ENCODE measurements at places on chromosomes 6 and 20.

DNA sequence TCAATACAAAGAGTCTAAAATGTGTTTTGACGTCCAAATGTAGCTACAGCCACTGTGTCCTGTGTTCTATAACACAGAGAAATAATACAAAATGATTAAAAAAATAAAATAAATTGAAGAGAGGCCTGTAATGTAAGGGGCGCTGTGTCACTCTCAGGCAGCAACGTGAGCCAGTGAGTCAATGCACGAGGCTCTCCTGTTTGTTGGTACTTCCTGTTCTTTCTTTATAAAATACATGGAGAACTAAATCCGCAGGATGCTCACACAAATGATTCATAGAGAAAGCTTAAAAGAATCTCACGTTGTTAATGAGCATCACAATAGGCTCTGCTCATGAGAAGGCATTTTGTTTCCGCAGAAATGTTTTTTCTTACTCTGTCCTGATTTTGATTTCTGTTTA lies 635.0 kb upstream of the AGPAT4 start:
- DNase-seq: no peak

GRCh38 chr20:38168791-38169589 lies 3.9 kb upstream of the TGM2 start:
- DNase-seq: no peak

DNA sequence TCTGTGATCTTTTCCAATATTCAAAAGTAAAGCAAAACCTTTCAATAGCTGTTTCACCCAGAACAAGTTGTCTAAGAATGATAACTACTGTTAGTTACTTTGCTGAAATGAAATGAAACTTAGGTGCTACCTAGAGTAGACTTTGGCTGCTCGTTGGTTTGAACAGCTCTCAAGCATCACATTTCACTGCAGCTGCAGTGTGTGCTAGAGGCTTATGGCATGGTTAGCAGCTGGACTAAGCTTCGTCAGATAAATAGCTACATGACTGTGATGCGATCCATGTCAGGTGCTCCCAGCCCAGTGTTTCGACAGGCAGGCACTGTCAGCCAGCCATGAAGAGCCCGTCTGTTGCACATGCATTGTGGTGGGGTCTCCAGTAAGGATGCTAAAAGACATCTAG lies 201.1 kb downstream of the TFAP2B start:
- no peak for DNase-seq

DNA sequence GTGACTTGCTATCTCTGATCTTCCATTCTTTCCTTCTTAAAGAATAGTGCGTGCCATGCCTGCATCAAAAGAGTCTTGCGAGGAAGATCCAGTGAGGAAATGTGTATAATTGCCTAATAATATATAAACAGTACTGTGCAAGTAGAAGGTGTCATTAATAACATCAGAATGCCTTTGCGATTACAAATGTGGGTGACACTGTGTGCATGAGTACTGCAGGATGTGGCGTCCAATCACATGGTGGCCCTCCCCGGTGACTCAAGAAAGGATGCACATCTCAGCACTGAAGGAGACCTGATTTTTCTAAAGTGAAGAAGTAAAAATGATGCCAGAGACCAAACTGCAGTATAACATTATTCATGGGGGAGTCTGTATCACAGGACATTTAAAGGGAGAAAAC lies 107.5 kb upstream of the EDN1 start:
- no peak for DNase-seq

- DNase-seq: no peak
These were observed 534.2 kb upstream of the GJE1 start for GRCh38 chr6:141598487-141598886.

GRCh38 chr6:10883312-10884244 lies 1.7 kb upstream of the GCM2 start:
- DNase-seq: no peak

DNA sequence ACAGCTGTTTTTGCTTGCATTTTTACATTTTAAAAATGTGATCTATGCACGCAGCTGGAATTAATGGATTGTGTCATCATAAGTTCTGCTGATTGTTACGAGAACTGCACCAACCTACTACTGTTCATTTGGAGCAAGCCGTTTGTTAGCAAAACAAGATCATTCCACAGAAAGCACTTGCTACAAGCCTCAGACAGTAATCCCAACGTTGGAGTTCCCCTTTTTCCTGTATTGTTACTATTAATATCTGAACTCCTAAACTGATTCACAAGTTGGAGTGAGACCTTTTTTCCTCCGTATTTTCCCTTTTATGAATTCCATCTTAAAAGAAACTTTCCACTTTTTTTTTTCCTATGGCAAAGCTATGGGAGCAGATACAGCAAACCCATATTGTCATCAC lies 3.5 kb downstream of the TENT5A start:
- no peak for DNase-seq

DNA sequence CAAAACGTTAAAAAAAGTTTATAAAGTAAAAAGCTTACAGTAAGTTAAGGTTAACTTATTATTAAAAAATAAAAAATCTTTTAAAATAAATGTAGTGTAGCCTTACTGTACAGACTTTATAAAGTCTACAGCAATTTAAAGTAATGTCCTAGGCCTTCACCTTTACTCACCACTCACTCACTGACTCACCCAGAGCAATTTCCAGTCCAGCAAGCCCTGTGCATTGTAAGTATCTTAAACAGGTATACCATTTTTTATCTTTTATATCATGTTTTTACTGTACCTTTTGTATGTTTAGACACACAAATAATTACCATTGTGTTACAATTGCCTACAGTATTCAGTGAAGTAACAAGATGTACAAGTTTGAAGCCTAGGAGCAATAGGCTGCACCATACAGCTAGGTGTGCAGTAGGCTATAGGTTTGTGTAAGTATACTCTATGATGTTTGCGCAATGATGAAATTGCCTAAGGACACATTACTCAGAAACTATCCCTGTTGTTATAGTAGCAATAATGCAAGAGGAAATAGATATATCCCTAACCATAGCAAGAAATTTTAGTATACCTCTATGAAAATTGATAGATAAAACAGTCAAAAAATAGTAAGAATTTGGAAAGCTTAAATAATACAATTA lies 39.5 kb downstream of the FBXO5 start:
- no peak for DNase-seq

- DNase-seq: peak; percentile 71
These were observed 14.2 kb upstream of the BNIP5 start for GRCh38 chr6:36350681-36351571.

GRCh38 chr6:6696867-6697531 lies 108.5 kb downstream of the LY86 start:
- DNase-seq: peak; percentile 81

DNA sequence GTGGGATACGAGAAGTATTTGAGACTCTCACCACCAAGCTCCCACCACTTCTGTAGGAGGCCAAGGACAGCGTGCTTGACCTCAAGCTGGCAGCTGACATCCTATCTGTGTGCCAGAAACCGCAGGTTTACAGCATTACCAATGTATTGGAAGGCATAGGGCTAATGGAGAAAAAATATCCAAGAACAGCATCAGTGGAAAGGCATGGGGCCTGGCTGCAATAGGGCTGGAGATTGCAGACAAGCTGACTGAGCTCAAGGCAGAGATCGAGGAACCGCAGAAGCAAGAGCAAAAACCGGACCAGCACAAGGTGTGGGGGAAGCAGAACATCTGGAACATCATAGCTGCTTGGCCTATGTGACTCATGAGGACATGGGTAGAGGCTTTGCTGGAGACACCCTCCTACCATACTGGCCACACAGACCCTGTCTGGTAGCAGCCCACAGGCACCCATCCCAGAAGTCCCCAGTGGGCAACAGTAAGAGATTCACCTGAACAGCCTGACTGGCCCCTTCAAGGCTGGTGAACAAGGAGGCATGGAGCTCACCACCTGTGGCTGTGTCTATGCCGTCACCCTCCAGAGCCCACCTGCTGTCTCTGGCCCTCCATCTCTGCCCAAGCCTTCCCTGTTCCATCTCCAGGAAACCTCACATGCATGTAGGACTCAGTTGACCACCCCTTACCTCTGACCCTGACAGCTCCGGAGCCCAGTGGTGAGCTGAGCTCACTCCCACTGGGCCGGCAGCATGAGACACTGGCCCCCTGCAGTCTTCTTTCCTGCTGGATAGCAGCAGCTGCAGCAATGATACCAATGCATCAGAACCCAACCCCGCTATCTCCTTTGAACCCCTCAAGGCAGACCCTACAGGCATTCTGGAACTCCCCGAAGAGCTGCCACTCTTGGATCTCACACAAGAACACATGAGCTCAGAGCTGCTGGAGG lies 171.1 kb downstream of the KIF6 start:
- no peak for DNase-seq

GRCh38 chr6:100370265-100370664 lies 94.5 kb downstream of the SIM1 start:
- DNase-seq: no peak

DNA sequence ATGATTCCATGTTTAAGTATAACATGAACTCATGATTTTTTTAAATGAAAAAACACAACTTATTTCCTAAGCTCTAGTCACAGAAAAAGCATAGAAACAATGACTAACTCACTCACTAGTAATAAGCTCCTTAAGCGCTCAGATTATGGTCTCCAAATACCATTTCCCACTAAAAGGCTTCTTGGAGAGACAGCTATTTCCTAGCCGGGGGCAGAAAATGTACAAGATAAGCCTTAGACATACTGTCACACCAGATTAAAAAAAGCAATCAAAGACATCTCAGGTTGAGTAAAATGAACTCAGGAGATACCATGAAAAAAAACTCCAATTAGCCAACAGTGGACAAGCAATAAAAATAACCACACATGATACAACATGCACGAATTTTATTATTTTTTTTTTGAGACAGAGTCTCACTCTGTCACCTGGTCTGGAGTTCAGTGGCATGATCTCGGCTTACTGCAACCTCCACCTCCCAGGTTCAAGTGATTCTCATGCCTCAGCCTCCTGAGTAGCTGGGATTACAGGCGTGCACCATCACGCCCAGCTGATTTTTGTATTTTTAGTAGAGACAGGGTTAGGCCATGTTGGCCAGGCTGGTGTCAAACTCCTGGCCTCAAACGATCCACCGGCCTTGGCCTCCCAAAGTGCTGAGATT lies 14.9 kb downstream of the SRPK1 start:
- DNase-seq: no peak

GRCh38 chr6:128098000-128098581 lies 197.2 kb upstream of the THEMIS start:
- DNase-seq: no peak

- DNase-seq: no peak
These were observed 83.6 kb upstream of the RBM24 start for GRCh38 chr6:17197607-17198006.

- no peak for DNase-seq
These were observed 91.7 kb downstream of the YTHDF1 start for GRCh38 chr20:63124092-63124781.

GRCh38 chr6:132300323-132300949 lies 100.8 kb downstream of the MOXD1 start:
- peak; percentile 72 for DNase-seq

DNA sequence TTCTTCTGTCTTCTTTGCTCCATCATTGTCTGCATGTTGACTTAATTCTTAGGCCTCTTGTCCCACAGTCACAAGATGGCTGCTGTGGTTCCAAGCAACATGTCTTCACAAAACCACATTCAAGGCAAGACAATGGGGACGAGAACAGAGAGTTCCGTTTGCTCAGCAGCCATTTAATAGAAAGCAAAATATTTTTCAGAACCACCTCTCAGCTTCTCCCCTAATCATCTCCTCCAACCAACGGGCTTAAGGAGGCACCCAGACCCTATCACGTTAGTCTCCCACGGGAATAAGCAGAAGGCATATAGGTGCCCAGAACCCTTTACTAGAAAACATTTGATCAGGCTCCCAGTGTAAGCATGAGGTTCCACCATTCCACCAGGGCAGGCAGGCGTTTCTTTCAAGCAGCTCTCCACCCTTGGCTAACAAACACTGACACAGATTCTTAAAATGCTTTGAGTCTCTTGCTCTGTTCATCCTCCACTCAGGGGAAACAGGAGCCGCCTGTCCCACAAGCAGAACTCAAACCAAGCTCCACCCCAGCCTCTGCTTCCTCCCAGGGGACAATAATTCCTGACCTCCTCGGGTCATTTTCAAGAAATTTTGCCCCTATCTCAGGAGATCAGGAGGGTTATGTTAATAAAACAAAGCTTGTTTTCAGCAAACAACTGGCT lies 19.0 kb downstream of the BMP7 start:
- DNase-seq: no peak

DNA sequence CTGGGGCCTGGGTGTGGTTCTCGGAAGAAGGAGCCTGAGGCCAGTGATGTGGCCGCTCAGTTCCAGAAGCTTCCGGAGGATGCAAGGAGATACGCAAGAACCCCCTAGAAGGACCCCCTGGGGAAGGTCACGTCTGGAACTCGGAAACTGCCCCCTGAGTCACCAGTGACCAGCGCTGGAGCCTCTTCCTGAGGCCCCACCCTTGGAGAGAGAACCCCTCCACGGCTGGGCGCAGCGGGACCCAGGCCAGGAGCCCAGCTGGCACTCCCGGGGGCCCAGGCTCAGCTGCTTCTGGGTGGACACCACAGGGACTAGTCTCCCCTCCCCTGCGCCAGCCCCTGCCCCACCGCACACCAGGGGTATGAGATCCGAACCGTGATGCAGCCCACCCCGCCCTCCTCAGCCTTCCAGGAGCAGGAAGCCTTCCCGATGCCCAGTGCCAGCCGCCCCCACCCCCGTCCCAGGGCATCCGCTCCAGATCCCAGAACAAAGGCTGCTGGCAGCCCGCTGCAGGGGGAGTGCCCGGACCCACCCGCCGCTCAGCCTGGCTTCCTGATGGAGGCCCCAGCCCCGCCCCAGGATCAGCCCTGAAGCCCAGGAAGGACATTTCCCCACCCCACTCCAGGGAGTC lies 7.5 kb downstream of the LAMA5 start:
- peak; percentile 19 for DNase-seq

DNA sequence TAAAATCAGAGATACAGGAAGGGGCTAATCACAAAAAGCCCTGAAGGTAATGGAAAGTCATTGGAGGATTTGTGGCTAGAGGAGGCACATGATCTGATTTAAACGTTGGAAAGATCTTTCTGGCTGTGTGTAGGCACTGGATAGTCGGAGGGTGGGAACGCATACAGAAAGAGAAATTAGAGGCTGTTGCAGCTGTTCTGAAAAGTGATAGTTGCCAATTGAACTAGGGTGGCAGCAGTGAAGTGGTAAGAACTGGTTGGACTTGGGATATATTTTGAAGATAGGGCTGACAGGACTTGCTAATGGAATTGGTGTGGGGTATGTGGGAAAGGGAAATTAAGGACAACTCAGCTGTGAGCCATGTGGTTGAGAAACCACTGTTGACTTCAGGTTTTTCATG lies 223.6 kb downstream of the OGFRL1 start:
- DNase-seq: no peak

DNA sequence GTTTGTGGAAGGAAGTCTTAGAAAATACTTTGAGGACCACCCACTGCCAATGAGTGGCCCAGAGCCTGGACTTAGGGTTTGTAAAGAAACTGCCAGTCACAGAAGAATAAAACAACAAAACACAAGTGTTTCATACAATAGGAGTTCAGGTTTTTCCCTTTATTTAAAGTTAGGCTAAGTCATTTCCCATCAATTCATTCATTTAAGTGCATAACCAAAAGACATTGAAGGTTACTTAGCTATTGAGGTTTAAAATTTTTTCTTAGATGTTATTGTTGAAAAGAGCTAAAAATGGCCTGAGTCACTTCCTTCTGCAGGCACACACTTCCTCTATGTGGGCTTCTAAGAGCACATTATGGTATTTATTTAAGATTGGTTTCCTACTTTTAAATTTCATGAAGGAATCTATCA lies 54.2 kb downstream of the ARMC2 start:
- no peak for DNase-seq
